ENCODE measurements at places on chromosomes 13 and 19. TPM values are rescaled to one million over a fixed set of nuclear protein-coding genes. Genes with fewer than 3 reads are reported as not detected.

Gene NKG7
- not detected for total RNA-seq

Gene SUGT1
- total RNA-seq = 61.1 TPM

Gene PAN3
- 16.0 TPM for total RNA-seq

Gene AP1M2
- total RNA-seq = 0.09 TPM

Gene KLK1
- total RNA-seq = not detected

Gene TEX29
- total RNA-seq = not detected

Gene TPTE2
- not detected for total RNA-seq

Gene ENOX1
- total RNA-seq = 1.4 TPM

Gene STRN4
- total RNA-seq = 77.5 TPM
